ENCODE measurements at places on chromosomes 6 and 20.

DNA sequence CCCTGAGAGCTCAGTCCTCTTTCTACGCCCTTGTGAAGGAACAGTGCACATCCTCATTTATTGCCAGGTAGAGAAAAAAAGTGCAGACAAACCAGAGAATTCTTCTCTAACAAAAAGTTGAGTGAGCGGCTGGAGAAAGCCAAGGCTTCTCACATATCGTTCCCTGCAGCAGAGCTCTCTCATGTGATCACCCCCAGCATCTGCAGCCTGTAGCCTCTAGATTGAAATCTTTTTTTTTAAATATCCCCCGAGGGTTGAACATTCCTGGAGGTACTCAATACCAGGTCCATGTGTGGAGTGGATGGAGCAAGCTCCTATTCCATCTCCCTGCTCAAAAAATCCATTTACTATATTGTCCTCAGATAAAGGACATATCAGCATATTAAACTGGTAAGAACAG lies 22.9 kb upstream of the ZNF133 start:
- no peak for DNase-seq

- no peak for DNase-seq
Observed at GRCh38 chr20:58127701-58128111, 100.7 kb downstream of the ANKRD60 start.

- DNase-seq: no peak
Observed at GRCh38 chr6:14739827-14740226, 506.0 kb upstream of the JARID2 start.

DNA sequence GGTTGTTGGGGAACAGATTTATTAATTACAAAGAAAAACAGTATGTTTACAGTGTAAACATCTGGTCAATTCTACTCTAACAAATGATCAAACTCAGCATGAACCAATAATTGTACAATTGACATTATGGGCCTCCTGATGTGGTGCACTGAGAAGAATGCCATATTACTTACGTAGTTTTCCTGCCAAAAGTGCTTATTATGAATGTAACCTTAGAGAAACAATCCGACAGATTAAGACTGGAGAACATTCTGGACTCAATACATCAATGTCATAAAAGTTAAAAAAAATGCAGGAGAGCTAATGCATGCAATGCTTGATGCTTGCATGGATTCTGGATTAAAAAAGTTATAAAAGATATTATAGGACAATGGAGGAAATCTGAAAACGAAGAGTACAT lies 69.0 kb downstream of the LYRM4 start:
- DNase-seq: no peak

GRCh38 chr6:39433630-39434029 lies 111.1 kb upstream of the KCNK16 start:
- no peak for DNase-seq

DNA sequence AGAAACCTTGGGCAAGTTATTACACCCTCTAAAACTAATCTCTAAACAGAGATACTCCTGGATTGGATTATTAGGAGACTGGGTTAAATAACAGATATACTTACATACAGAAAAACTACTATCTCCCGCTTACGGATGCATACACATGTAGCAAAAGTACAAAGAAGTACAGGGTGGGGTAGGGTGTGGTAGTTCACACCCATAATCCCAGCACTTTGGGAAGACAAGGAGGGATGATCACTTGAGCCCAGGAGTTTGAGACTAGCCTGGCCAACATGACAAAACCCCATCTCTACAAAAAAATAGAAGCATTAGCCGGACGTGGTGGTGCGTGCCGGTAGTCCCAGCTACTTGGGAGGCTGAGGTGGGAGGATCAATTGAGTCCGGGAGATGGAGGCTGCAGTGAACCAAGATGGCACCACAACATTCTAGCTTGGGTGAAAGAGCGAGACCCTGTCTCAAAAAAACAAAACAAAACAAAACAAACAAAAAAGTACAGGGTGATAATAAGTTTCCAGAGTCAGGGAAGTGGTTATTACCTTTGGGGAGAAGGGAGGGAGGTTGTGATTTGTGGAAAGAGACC lies 8.1 kb downstream of the PIM1 start:
- no peak for DNase-seq

DNA sequence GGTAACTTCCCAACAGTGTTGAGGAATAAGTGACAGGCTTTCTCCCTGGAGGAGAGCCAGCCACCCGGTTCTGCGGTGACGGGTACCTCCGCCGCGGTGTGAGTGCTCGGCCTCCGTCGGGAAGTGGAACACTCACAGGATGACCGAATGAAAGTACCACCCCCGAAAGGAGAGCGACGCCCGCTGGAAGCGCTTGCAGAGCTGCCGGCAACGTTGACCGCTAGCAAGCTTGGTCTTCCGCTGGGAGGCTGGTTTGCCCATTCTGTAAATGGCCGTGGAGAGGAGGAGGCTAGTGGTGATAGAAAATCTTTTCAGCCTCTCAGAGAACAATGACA lies 614 bp upstream of the TMEM242 start:
- DNase-seq: peak; percentile 41

DNA sequence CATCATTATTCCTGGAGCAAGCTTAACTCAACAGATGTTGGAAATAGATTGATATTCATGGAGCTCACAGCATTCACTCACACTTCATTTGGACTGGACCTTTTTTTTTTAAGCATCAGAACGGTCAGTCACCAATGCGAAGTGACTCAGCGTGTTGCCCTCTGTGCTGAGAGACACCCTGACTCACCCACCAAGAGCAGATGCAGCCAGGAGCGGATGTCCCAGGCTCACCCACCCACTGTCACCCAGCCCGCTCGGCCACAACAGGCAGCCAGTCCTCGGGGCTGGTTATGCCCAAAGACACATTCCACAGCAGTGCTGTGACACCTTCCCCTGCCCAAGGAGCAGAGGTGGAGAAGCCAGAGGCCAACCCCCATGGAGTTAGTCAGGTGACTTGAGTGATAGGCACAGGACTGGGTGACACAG lies 15.7 kb downstream of the RNASET2 start:
- no peak for DNase-seq

Measured in HuH-7.5 (cell line).